ENCODE measurements at places on chromosomes 4 and X.
A peak's percentile ranks its signal among the peaks of the same experiment; 100 is the strongest.

DNA sequence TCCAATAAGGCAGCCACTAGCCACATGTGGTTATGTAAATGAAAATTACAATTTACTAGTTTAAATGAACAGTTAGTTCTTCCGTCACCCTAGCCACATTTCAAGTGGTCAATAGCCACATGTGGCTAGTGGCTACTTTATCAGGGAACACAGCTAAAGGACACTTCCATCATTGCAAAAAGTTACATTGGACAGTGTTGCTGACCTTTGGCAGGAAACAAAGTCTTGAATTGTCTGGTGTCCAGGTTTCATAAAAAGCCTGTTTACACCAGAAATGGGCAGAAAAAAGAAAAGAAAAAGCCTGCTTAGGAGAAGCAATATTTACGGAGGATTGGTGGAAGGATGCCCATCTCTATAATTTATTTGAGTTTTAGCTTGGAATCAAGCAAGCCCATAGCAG, 38.6 kb downstream of the RWDD4 start:
- DNase-seq = no peak

- DNase-seq = no peak
Observed at GRCh38 chr4:121154103-121154515, 10.0 kb downstream of the TNIP3 start.

- DNase-seq = no peak
Observed at GRCh38 chr4:94577136-94577535, 125.4 kb downstream of the PDLIM5 start.

GRCh38 chr4:76279462-76279861, 27.1 kb upstream of the STBD1 start:
- no peak for DNase-seq

- DNase-seq = no peak
Observed at GRCh38 chr4:48949518-48950219, 36.4 kb upstream of the CWH43 start.

- DNase-seq = no peak
Observed at GRCh38 chr4:56973336-56973735, 4.1 kb downstream of the NOA1 start.

GRCh38 chrX:8815460-8816065, 14.4 kb upstream of the FAM9A start:
- DNase-seq = peak; percentile 34

DNA sequence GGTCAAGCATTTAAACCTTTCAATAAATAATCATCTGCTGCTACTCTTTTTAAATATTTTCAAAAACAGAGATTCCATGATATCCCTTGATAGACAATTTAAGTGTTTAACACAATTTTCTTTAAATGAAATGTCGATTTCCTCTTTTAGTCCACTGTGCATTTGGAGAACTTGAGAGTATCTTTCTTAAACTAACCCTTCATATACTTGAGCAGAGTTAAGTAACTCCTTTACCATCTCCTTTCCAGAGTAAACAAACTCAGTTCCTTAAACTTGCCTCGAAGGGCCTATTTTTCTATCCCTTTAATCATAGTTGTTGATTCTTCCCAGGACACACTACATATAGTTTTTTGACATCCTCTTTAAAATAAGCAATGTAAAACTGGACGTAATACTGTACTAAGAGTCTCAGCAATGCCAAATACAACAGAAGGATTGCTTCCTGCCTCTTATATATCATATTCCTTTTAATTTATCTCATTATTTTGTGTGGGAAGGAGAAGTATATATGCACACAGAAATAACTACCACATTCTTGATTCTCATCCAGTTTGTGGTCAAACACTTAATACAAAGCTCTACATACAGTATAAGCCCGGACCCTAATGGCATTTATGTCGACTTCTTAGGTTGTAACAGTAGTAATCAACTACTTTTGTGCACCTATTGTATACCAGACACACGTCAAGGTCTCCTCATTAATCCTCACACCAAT, 22.8 kb downstream of the RAB28 start:
- no peak for DNase-seq

GRCh38 chr4:113505044-113505443, 256.5 kb downstream of the CAMK2D start:
- DNase-seq = no peak

- DNase-seq = no peak
Observed at GRCh38 chrX:3145716-3146115, 104.4 kb downstream of the ARSF start.

DNA sequence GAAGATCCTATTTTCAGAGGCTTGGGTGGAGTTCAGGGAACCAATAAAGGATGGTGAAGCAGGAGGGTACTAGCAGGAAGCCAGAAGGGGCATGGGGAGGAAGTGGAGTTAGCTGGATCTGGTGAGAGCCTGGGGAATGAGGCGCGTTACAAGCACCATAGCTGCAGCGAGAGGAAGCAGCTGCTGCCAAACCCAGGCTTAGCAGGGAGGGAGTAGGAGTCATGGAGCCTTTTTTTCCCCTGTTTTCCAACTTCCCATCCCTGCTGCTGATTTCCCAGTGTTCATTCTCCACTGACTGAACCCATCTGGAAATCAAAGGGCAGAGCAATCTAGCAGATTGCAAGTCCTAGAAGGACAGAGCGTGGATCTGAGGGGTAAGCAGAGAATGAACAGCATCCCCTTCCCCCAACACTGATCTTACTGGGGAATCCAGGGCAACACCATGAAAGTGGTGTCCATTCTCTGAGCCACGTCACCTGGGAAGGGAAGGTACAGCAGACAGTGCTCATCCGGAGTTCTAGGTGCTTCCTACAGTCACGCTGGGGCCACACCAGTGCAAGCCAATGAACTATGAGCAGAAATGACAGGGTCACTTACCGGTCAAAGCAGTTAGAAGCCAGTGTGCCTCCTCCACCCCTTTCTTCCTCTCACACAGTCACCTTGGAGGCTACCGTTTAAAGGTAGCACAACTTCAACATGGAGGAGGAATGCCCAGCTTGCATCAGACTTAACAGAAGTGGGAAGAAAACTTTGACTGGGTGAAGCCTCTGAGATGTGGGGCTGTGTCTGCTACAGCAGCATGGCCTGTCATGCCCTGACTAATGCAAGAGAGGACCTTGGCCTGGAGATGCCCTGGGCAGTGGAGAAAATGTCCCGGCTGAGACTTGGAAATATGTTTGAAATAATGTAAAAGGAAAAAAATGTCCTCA, 36.7 kb downstream of the SMIM20 start:
- no peak for DNase-seq

DNA sequence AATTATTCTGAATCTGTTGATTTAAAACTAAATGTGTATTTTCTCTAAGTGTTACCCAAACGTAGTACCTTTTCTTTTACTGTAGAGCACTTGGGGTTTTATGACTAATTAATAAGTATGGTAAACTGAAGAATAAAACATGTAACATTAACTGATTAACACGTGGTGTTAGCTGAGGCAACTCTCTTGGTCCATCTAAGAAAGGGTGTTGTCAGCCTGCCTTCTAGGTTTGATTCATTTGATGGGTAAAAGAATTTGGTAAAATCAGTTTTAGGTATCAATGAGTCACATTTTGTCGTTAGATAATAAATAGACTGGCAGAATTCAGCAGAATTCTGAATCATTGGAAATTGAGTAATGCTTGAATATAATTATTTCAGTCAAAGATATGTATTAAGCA, 99.7 kb downstream of the AFF1 start:
- DNase-seq = no peak

- DNase-seq = no peak
Observed at GRCh38 chr4:109930464-109930863, 17.8 kb downstream of the EGF start.

DNA sequence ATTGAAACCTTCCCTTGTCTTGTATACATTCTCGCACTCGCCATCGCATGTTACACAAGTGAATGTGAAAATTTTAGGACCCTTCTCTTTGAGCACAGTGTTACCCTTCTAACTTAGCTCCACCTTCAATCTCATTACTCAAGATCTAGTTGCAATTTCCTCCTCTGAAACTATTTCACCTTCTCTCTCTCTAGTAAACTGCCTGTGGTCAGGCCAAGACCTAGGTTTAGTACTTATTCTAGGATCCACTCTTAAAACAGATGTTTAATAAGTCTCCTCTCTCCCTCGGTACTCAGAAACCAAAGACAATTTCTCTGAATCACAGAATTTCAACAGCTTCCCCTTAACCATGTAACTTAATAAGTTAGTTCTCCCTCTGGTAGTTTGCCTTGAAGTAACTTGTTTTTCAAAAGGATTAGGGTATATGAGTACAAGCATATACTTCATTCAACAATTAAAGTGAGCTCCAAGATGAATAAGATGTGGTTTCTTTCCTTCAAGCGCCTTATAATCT, 156.0 kb downstream of the SH3KBP1 start:
- DNase-seq = no peak

DNA sequence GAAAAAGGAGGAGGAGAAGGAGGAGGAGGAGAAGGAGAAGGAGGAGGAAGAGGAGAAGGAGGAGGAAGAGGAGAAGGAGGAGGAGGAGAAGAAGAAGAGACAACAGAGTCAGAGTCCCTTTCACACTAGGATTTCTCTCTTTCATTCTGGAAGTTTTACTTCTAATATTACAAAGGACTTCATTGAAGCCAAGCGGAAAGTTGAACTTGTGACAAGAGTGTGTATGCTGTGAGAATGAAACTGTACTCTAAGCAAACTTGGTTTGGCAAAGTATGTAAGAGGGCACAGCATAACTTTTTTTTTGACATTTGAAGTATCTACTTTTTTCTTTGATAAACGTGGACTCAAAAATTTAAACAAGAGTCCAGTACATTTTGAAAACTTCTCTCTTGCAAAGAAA, 48.0 kb downstream of the CXCL8 start:
- DNase-seq = no peak

GRCh38 chr4:15005474-15006115, 3.3 kb downstream of the CPEB2 start:
- DNase-seq = no peak

DNA sequence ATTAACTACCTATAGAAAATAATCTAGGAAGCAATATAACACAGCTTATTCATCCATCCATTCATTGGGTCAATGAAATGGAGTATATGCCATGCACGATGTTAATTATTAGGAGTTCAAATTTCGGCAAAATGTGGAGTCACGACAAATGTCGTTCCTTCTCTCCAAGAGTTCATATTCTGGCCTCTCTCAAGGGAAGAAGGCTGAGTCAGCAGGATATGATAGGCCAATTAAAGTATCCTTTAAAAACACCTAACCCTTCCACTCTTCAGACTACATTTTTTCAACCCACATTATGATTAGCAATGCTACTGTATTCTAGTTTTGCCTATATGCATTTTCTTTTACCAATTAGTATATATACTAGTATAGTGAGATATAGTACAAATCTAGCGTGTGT, 163.1 kb downstream of the LARP7 start:
- DNase-seq = no peak

GRCh38 chr4:113331811-113332210, 282.4 kb downstream of the ANK2 start:
- DNase-seq = no peak

DNA sequence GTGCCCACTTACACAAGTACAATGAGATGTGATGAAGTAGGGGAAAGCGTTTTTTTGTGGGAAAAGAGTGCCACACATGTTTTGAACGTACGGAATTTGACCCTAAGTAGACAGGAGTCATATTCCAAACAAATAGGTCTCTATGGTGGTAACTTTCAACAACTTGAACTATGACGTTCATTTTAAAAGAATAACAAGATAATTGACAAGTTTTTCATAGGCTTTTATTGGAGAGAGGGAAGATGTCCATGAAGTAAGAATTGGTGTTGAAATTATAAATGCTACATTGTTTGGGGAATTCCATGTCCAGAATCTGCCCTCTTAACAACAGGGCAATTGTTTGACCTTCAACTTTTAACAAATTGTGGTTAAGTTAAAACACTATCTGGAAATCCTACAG, 126.5 kb downstream of the GASK1B start:
- no peak for DNase-seq

GRCh38 chr4:82747686-82748575, 50.7 kb downstream of the SCD5 start:
- no peak for DNase-seq

GRCh38 chr4:156663663-156664062, 307.9 kb downstream of the PDGFC start:
- no peak for DNase-seq

DNA sequence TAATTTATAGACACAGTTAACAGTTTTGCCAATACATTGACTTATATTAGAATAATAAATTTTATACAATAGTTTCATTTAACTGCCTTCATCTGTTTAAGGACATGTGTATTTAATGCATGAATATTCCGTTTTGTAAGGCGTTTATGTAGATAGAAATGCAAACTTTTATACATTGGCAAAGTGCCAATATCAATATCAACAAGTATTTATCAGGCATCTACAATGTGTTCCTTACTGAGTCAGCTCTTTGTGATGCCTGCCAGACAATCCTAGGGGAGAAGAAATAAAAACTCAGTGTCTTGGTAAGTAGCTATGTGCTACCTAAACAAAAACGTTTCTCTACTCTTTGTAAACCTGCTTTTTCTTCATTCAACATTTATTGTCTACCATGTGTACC, 1142.2 kb downstream of the C4orf33 start:
- no peak for DNase-seq

GRCh38 chr4:101236097-101236496, 111.2 kb downstream of the PPP3CA start:
- no peak for DNase-seq

DNA sequence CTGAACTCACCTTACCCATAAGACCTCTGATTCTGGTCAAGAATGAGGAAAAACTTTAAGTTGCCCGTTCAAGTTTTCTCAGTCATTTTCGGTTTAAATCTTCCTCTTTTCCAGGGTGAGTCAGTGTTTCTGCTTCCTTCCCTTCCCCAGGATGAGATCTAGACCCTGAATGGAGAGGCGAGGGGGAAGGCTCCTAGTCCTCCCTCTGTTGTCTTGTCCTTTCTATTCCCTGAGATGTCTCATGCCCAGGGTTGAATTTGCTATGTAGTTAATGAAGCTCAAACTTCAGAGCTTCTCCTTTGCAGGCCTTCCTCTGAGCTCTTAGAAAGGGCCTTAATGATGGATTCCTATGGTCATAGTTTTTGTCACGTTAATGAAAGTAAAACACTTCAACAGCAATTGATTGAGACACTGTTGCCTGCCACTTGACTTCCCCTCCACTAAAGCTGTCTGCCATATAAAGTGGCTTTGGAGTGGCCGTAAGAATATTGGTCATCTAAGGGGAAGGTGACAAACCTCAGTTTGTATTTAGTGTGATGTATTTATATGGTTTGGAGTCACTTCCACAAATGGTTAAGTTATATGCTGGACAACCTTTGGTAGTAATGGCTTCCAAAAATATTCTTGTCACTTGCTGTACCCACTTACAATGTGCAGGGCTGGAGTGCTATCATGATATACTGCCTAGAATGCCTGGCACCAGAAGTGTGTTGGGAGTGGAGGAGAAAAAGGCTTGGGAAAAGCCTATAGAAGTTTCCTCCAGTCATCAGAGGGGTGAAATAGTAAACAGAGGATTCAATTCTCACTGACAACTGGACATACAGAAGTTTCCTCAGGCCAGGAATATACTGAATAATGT, 24.3 kb upstream of the GPRIN3 start:
- DNase-seq = no peak

DNA sequence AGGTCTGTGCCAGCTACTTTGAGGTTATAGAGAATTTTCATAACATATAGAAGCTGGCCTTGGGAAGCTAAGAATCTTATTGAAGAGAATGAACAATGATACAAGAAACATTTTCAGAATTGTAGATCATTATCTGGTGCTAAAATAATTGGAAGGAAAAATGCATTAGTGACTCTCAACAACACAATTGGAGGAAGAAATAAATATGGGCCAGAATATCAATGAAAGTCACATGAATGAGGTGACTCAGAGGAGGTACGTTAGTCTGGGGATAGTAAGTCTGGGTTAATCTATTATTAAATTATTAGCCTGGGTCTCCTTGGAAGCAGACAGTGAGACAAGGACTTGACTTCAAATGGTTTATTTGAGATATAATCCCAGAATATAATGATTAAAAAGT, 529.3 kb upstream of the SLIT2 start:
- DNase-seq = no peak

GRCh38 chr4:123976285-123976684, 579.7 kb downstream of the SPRY1 start:
- no peak for DNase-seq

Data from activated CD4-positive, alpha-beta T cell treated with anti-CD3 and anti-CD28 coated beads for 24 hours (primary cell).